Vein endothelial cell (primary cell): ENCODE measurements at places on chromosomes 12 and 14. TPM values are rescaled to one million over a fixed set of nuclear protein-coding genes. Genes with fewer than 3 reads are reported as not detected.

Gene ETFBKMT
- total RNA-seq = 2.3 and 2.4 TPM in 2 replicates

Gene PGF
- total RNA-seq = 320 and 421 TPM in 2 replicates

Gene KRT82
- not detected in 2 replicates for total RNA-seq

Gene IRAK3
- 9.8 and 11.6 TPM in 2 replicates for total RNA-seq

Gene DBX2
- total RNA-seq = not detected in 2 replicates

Gene NPAS3
- total RNA-seq = 0.10 and 0.33 TPM in 2 replicates

Gene KCNA5
- not detected in 2 replicates for total RNA-seq

Gene ANKRD33
- total RNA-seq = 0.29 and 0.33 TPM in 2 replicates

Gene CNTN1
- total RNA-seq = under 0.01 TPM in 1 of 2 replicates, not detected in the other

Gene PROX2
- total RNA-seq = under 0.01 TPM in 1 of 2 replicates, not detected in the other

Gene MIP
- total RNA-seq = 0.29 TPM in 1 of 2 replicates, not detected in the other

Gene STXBP6
- under 0.01 TPM in 1 of 2 replicates, not detected in the other for total RNA-seq

Gene TAS2R50
- 4.5 and 4.6 TPM in 2 replicates for total RNA-seq

Gene TAS2R30
- total RNA-seq = 5.6 and 6.5 TPM in 2 replicates

Gene TXNDC16
- total RNA-seq = 2.3 and 3.0 TPM in 2 replicates

Gene MYO1H
- total RNA-seq = not detected in 2 replicates

Gene KRR1
- total RNA-seq = 28.1 and 58.1 TPM in 2 replicates

Gene TOMM20L
- total RNA-seq = 0.65 TPM in 1 of 2 replicates, not detected in the other

Gene CLEC14A
- 418 and 421 TPM in 2 replicates for total RNA-seq

Gene TSPAN19
- not detected in 2 replicates for total RNA-seq

Gene TSHR
- not detected in 2 replicates for total RNA-seq

Gene DHRS4L2
- total RNA-seq = 8.6 and 10.8 TPM in 2 replicates

Gene SPTB
- total RNA-seq = 0.10 TPM in 1 of 2 replicates, not detected in the other

Gene KIAA0586
- 29.1 and 44.7 TPM in 2 replicates for total RNA-seq
